Stimulated activated CD4-positive, alpha-beta T cell treated with anti-CD3 and anti-CD28 coated beads, Interleukin-1b, Interleukin-23, amount 100 ng/mL, for 24 hours (primary cell): ENCODE measurements at places on chromosomes 4 and X.

- no peak for DNase-seq
Observed at GRCh38 chr4:103375278-103375677, 177.1 kb upstream of the CENPE start.

DNA sequence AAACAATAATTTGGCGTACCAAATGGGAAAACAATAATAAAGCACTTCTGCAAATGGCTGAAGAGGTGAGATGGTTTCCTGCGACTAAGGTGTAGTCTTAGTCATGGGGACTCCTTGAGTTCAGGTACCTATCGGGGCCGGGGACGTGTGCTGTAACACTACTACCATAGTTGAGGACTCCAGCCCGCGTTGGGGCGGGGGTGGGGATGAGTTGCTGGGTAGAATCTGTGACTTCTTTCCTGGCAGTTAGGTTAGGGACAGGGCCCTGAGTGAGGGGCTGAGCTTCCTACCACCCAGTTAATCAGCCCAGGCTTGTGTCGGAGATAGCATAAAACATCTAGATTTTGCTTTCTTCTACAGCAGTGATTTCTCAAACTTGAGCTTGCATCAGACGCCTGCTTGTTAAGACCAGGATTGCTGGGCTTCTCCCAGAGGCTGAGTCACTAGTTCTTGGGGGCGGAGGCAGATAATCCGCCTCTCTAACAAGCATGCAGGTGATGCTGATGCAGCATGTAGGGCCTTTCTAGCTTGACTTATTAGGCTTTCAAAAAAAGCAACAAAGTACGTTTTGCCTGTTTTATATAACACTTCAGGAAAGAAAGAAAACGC lies 30.2 kb downstream of the RBBP7 start:
- DNase-seq, result no peak

GRCh38 chr4:37453281-37453998 lies 208.9 kb downstream of the NWD2 start:
- DNase-seq, result peak; percentile 37

- no peak for DNase-seq
Observed at GRCh38 chr4:55682295-55682694, 46.2 kb upstream of the NMU start.

GRCh38 chr4:87529187-87529586 lies at the start of gene SPARCL1:
TSS of gene SPARCL1 (minus strand) at chr4:87529376. CDS start at chr4:87499574, 29,802 bp downstream.
- no peak for DNase-seq

GRCh38 chrX:155070663-155070974 lies 317 bp downstream of the CMC4 start:
- no peak for DNase-seq

DNA sequence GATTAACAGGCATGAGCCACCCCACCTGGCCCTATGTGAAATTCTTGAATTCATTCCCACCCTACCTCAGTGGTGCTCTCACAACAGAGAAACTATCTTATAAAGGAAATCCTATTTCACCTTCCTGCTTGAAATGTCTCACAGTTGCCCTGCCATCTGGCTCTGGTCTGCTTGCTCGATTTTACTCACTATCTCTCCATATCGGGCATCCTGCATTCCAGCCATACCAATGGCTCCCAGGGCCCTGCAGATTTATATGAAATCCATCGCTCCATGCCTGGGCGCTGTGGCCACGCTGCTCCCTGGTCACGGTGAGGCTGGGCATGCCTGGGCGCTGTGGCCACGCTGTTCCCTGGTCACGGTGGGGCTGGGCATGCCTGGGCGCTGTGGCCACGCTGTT lies 15.8 kb downstream of the SORBS2 start:
- no peak for DNase-seq

DNA sequence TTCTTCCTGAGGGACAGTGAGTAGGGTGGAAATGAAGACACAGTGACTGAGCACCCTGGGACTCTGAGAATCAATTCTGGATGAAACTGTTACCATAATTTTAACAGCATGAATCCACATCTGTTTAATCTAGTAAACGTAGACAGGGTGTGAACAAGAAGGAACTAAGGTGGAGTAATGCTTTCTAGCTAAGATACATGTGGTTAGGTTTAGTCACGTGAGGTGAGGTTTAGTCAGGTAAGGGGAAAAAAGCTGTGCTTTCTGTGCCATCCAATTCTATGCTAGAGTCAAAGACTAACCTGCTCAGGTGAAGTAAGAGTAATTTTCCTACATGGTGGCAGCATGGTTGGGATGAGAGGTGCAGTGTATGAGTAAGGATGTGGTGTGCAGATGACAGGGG lies 54.0 kb upstream of the C4orf54 start:
- no peak for DNase-seq

DNA sequence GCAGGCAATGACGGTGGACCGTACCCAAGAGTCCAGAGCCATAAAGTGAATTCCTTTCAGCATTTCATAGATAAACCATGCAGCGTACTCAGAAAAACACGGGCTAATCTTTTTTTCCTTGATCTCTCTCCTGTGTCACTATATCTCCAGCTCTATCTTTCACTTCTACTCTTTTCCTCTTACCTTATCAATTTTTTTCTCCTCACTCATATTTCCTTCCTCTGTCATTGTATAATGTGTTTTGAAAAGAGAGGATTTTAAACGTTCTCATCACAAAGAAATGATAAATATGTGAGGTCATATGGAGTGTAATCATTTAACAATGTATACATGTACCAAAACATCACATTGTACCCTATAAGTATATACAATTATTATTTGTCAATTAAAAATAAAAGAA lies 176.5 kb downstream of the CPE start:
- DNase-seq, result no peak

DNA sequence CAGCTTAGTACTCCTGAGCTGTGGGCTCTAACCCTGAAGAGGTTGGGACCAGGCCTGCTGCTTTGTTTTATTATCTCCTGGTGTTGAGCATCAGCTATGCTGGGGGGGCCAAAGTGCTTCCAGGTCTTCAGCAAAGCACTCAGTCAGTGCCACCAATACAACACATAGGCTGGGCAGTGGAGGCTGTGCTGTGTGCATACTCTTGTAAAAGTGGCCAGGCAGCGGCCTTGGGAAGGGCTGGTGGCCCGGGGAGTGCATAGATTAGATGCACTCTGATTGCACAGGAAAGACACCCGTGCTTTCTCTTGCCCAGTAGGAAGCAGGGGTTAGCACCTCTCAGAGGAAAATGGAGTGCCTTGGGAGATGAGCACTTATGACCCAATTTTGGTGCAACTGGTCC lies 534.0 kb downstream of the ARAP2 start:
- no peak for DNase-seq

- no peak for DNase-seq
Observed at GRCh38 chrX:44503560-44503959, 39.1 kb downstream of the FUNDC1 start.

GRCh38 chrX:51332188-51332942 lies at the start of gene NUDT10:
TSS of gene NUDT10 (plus strand) at chrX:51332822. CDS start at chrX:51332966, 144 bp downstream.
- peak; percentile 14 for DNase-seq

DNA sequence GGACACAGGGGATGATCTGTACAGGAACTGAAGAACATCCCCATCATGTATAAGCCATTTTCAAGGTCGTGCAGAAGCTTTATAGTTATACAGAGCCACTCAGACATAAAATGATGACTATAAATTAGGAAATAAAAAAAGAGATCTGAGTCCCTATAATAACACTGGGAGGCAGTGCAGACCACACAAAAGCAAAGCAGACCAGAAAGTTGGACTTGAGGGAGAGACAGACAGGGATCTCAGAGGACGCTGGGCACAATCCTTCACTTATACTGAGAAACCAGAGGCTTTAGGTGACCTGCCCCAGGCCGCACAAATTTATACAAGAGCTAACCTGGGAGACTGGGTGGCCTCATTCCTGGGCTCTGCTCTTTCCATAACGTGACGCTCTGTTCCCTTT lies 70.5 kb downstream of the HADH start:
- DNase-seq, result no peak

DNA sequence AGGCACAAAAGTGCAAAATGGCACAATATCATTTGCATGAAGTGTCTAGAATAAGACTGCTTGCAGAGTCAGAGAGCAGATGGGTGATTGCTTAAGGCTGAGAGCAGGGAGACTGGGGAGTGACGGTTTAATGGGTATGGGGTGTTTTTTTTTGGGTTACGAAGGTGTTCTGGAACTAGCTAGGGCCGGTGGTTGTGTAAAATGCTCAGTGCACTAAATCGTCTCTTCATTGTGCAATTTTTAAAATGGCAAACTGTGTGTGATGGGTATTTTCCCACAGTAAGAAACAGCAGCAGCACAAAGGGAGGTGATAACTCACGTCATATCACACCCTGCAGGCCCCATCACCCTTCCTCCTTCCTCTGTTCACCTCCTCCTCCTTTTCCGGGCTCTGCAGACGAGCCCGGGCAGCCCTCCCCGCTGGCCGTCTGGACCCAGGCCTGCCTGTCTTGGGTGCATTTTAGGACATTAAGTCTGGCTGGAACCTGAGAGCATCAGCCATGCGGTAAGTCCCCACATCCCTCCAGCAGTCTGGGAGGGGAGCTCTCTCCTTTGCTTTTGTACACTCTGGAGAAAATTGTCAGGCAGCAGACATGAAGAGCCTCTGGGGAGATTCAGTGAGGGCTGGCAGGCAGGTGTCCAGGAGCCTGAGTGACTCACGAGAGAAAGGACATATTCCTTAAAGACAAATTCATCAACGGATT lies 42.7 kb downstream of the ASMT start:
- peak; percentile 44 for DNase-seq

GRCh38 chr4:129532573-129532972 lies 436.6 kb downstream of the C4orf33 start:
- DNase-seq, result no peak

- DNase-seq, result no peak
Observed at GRCh38 chr4:64230709-64231310, 178.4 kb downstream of the TECRL start.

DNA sequence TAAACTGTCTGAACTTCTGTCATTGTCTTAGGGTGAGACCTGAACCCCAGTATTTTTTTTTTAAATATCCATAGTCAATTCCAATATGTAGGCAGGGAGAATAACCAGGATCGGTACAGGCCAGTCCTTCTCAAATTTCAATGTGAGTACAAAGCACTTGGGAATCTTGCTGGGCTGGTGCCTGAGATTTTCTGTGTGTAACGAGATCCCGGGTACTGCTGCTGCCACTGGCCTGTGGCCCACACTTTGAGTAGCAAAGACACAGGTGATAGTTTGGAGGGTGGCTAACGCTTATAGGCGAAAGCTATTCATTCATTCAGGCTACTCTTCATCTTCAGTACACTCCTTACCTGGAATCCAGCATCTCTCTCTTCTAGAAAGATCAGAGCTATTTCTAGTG lies 923.6 kb upstream of the TENM3 start:
- no peak for DNase-seq

GRCh38 chr4:188841523-188841922 lies 702.3 kb downstream of the TRIML1 start:
- DNase-seq, result no peak

DNA sequence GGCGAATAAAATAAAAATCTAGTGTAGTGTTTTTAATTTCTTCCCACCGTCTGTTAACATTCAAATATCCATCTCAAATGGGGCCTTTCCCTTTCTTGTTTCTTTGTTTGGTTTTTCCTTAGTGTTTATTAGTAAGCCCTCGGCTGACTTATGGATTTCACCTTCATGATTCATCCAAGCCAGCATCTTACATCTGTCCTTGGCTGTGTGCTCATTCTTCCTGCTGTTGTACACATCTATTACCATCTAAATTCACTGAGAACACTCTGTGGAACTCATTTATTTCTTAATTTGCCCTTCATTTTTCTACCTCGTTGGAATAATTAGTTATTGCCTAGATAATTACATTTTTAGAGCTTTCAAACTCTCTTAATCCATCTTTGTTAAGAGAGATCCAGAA lies 84.9 kb downstream of the SPCS3 start:
- DNase-seq, result no peak

DNA sequence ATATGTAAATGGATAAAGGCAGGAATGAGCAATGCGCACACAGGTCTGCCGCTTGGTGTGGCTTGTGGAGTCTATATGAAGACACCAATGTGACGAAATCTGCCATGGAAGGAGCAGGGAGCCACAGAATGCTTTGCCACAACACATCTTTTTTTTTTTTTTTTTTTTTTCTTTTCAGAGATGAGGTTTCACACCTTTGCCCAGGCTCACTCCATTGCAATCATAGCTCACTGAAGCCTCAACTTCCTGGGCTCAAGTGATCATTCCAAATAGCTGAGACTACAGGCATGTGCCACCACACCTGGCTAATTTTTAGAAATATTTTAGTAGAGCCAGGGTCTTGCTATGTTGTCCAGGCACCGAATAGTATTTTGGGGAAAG lies 17.4 kb upstream of the SLC34A2 start:
- no peak for DNase-seq

DNA sequence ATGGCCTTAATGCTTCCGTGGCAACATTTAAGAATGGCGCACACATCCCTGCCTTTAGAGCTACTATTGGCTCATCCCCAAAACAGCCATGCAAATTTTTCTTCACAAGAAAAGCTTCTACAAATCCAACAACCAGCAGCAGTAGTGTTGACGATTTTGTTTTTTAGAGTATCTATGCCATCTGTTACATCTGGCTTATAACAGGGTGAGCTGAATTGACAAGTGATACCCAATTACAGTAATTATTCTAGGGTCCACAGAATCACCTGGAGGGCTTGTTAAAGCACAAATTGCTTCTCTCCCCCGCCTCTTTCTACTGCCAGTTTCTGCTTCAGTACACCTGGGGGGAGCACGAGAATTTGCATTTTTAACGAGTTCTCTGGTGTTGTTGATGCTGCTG lies 34.1 kb downstream of the DCHS2 start:
- DNase-seq, result no peak

DNA sequence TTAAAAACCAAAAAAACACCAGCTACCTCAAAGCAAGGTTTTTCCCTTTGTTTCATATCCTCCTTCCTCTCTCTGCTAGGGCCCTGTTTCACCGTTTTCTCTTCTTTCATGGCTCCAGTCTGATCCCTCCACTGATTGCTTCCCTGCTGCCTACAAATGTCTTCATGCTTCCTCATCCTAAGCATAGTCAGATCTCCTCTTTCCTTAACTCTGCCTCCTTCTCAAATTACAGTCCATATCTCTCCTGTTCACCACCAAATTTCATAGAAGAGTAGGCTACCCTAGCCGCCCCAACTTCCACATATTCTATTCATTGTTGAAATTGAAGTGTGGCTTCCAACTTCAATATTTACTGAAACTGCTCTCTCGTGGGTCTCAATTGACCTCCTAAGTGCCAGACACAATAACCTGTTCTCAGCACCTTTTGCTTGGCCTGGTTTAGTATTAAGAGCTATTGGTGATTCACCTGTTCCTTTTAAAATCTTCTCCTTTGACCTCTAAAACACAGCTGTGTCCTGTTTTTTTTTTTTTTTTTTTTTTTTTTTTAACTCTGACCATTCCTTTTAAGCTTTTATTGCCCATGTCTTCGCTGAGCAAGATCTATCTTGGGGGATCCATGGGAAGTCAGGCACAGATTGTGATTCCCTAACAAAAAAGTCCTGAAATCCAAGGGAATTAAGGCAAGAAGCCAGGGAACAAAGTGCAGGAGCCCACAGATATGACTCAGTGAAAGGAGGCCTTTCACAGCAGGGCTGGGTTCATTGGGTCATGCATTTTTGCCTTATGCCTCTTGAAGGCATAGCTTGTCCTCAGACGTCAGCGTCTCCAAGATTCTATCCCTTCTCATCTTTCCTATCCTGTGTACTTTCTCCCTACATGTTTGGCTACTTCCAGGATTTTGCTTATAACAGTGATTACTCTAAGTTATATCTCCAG lies 85.4 kb downstream of the RPS3A start:
- no peak for DNase-seq

GRCh38 chr4:158728236-158728635 lies 5.0 kb upstream of the PPID start:
- DNase-seq, result no peak

GRCh38 chr4:74364256-74364651 lies 691 bp upstream of the EREG start:
- DNase-seq, result no peak
